ENCODE measurements at places on chromosomes 4 and X. TPM values are rescaled to one million over a fixed set of nuclear protein-coding genes. Genes with fewer than 3 reads are reported as not detected.

GRCh38 chr4:6126971-6127745 is 73.2 kb downstream of the JAKMIP1 start:
- DNase-seq = no peak

DNA sequence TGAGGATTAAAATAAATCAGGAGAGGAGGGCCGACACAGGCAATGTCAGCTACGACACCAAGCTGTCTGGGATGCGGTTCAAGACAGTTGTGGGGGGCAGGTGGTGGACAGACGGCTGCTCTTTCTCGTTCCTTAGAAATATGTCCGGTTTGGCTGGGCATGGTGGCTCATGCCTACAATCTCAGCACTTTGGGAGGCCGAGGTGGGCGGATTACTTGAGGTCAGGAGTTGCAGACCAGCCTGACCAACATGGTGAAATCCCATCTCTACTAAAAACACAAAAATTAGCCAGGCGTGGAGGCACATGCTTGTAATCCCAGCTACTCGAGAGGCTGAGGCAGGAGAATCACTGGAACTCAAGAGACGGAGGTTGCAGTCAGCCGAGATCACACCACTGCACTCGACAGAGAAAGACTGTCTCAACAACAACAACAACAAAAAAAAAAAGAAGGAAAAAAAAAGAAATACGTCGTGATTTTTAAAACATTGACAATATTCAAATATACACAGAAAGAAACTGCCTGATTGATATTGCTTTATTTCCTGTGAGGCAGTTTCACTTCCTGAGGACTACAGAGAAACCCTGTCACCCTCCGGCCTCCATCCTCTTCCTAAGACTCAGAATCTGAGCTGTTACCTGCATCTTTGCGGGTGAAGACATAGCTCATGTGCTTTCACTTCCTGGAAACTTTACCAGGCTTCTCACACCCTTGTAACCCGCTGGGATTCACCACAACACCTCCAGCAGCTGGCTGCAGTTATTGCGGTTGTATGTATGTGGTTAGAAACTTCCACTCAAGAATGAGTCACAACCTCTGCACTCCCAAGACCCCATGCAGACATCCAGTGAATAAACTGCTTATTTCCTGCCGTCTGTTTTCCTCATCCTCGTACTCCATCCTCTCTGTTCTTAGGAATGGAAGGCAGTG is 63.8 kb upstream of the STS start:
- DNase-seq = no peak

DNA sequence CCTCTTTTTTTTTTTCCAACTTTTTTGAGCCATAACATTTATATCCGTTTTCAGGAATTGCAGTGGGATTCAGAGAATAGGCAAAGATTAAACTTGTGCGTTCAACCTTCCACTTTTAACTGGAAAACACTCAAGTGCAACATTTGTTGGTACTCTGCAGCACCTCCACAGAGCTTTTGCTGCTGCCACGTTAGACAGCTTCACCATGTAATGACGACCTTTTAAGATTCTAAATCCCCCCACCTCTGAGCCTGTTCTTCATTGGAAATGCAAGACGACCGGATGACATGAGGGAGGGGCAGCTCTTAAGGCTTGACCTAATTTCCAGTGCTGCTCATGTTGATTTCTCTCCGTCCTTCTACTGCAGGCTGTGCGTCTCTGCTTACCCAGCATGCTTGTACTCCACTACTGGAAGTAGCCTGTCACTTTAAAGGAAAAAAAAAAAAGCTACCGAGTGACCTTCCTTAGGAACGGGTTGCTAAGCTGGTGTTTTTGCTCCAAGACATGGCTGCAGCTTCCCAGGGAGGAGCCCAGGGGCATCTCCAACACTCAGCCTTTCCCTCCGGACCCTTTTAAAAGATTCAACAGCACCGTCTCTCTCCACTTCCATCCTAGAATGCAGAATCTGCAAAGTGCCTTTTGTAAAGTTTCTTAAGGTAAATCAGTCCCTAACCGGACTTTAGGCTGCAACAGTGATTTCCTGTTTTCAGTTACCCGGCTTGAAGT is at the start of gene CC2D2A:
Gene CC2D2A, plus strand, starts transcription at position 481 of the 726 bp plus-strand sequence. CDS start 6,051 bp downstream, outside the sequence.
- no peak for DNase-seq

DNA sequence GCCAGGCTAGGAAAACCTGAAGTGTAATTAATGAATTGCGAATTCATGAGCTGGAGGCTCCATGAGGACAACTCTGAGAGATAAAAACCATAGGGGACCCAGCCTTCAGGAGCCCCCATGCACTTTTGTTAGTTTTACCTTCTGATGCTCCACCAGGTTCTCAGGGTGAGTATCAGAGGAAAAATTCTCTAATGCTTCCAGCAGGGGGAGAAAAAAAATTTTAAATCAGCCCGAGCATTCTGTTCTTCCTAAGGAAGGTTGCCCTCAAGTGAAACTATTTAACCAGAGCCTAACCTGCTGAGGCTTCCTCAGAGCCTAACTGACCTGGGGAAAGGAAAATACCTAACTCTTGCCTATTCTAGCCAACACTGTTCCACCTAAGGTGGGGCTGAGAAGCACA is 552.6 kb downstream of the PPARGC1A start:
- no peak for DNase-seq

GRCh38 chrX:389021-389441 is 2.3 kb upstream of the PPP2R3B start:
- no peak for DNase-seq

GRCh38 chr4:152265149-152265621 is 270.7 kb downstream of the FBXW7 start:
- DNase-seq = no peak

DNA sequence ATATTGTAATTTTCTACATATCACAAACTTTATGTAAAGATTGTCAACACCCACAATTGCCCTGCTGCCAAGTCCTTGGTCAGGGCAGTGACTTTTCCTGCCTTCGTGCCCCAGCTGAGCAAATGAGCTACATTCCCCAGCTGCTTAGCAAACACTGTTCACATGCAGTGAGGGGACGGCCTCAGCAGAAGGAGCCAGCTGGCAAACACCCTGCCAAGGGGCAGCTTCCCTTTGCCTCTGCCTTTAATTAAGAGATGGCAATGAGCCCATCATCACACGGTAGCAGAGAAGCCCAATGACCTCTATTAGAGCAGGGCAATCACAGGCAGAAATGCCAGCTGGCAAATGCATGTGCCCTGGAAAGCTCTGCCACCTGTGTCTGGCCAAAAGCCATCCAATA is 253.4 kb downstream of the EPHA5 start:
- DNase-seq = no peak

DNA sequence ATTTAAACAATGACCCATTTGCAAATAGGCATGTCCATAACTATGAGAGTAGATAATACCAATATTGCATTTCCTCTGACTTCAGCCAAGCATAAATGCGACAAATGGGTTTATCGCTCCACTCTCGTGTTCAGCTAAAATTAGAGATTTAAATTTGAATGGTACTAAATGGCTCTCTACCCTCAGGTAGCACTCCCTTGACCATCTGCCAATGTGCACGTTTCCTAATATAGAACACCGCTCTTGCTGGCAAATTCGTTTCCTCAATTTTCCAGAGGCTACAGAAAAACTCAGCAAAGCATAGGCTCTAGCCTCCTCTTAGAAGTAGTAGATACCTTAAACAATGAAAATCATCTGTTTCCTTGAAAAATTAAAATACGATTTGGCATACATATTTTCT is 251.6 kb downstream of the ADGRA3 start:
- no peak for DNase-seq

DNA sequence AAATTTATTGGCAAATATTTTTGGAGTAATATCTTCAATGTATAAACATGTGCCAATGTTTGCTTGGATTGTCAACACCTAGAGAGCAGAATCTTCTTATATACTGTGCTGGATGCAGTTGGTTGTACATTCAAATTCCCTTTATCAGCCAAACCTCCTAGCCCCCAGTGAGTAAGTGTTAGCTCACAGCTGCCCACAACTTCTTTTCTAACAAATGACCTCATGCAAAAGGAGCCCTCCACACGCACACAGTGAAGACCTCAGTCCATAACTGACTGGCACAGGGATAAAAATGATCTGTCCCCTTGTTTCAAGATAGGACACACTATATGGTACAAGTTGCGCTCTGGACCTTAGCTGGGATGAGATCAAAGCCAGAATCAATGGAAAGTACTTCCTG is 458.0 kb upstream of the NWD2 start:
- DNase-seq = no peak

- no peak for DNase-seq
Observed at GRCh38 chr4:39451423-39452023, 7.2 kb downstream of the RPL9 start.

DNA sequence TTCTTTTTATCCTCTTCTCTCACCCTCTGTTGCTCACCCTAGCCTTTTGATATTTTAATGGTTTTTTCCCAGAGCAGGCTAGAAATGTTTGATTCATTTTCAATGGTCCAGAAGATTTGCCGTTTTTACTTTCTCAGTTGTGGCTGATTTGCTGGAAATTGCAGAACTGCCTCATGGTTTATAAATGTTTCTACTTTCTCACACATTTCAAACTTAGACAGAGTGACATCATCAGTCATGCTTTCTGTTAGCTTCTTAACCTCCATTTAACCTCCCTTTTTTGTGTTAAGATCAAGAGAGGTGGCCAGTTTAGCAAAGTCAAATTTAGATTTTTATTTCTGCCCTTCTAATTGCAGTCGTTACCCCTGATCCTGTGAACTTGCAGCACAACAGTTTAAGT is 8.7 kb downstream of the RXFP1 start:
- no peak for DNase-seq

DNA sequence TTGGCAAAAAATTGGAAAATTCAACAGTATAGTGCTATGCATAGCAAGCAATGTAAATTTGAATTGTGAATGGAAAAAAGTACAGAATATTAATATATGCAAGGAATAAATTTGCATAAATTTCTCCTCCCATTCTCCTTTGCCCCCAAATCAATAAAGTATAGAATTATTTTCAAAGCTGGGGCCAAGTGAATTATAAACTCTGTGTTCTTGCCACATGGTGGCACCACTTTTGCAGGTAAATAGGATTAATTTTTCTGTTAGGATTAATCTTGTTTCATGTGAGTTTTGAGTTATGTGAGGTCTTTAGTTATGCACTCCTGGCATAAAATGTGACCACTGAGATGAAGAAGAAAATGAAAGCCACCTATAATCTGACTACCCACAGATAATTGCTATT is 19.9 kb downstream of the COPS4 start:
- DNase-seq = no peak

- no peak for DNase-seq
Observed at GRCh38 chr4:74490736-74491135, 45.8 kb downstream of the AREG start.

GRCh38 chrX:130385520-130385919 is at the start of gene GPR119:
TSS of gene GPR119 (minus strand) at chrX:130385674. CDS start at chrX:130385447, 227 bp downstream.
- no peak for DNase-seq

- no peak for DNase-seq
Observed at GRCh38 chr4:34182306-34182705, 2062.0 kb downstream of the ARAP2 start.

- no peak for DNase-seq
Observed at GRCh38 chrX:109934434-109934833, 68.5 kb upstream of the TMEM164 start.

DNA sequence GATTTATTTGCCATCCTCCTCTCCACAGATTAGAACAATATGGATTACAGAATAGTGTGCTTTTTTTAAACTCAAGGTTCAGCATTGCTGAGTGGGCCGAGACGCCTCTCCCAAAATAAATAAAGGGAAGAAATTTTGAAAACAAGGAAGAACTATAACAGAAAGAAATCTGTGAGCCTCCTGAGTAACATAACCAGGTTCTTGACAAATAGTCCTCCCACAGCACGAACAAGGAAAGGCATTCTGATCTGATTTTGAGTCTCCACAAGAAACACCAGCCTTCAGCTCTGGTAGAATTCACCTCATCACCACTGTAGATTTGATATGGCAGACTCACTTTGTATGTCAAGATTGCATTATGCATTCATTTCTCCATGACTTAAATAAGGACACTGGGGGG is 173.6 kb downstream of the HHIP start:
- no peak for DNase-seq

GRCh38 chrX:17592117-17592516 is 145.2 kb upstream of the SCML1 start:
- DNase-seq = no peak

DNA sequence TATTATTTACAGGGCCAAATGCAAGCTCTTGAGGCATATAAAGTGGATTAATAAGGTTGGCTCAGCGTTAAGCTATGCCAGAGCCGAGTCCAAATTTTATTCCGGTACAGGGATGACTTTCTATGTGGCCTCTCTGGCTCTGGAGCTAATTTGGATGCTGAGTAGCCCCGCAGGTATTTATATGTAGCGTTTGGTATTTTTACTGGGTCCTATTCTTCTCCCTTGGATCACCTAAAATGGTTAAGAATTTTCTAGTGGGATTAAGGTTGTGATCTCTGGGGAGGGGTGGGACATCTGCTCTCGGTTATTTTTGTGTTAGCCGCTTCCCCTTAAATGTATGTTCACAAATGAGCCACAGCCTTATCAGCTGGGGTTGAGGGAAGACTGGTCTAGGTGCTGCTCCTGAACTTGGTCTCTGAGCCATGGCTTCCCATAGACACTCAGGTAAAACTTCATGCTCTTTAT is 49.4 kb downstream of the FHL1 start:
- no peak for DNase-seq

DNA sequence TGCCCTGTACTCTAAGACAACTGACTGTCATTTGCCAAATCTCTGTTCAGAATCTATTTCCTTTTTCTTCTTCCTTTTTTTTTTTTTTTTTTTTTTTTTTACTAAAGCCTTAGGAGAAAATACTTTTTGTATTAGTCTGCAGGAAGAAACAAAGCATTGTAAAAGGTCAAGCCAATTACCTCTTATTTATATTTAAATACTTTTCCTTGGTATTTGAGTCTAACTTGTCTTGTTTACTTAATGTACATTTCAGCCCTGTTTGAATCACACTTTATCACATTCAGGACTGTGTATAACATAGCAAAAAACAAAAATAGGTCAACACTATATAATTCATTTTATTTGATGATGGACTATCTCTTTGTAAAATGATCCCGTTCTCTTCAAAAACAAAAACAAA is 262.2 kb downstream of the RPA4 start:
- no peak for DNase-seq

GRCh38 chr4:108651014-108651791 is 804 bp downstream of the OSTC start:
- DNase-seq = no peak

GRCh38 chrX:56726605-56727004 is 2.4 kb upstream of the NBDY start:
- DNase-seq = no peak

- no peak for DNase-seq
Observed at GRCh38 chr4:131547506-131547981, 1601.5 kb upstream of the PCDH10 start.

Gene IGFBP7
- total RNA-seq = 558 TPM

Gene NKX3-2
- 1.3 TPM for total RNA-seq

Gene APOOL
- 21.8 TPM for total RNA-seq

Gene USP11
- total RNA-seq = 42.2 TPM

Gene TEX13A
- not detected for total RNA-seq

Gene ATP8A1
- 11.3 TPM for total RNA-seq

Gene MAP7D3
- total RNA-seq = 30.0 TPM

Gene SH2D1A
- 0.55 TPM for total RNA-seq

Gene SERTM2
- total RNA-seq = not detected

Gene TMEM144
- total RNA-seq = 7.9 TPM

Gene PFKFB1
- total RNA-seq = 18.5 TPM

Gene GRK4
- 6.0 TPM for total RNA-seq

All from mesenteric fat pad (tissue), 1 donor.